T-helper 9 cell (primary cell): ENCODE measurements at places on chromosomes 16 and 17.

- peak; percentile 15 for DNase-seq
Observed at GRCh38 chr17:45873728-45874127, 20.6 kb upstream of the MAPT start.

GRCh38 chr16:67311607-67312488, 14.7 kb downstream of the KCTD19 start:
- DNase-seq, result no peak

GRCh38 chr16:719815-720446, 1.0 kb upstream of the ANTKMT start:
- DNase-seq, result no peak

- DNase-seq, result peak; percentile 4
Observed at GRCh38 chr17:46979147-46979863, at the start of gene RPRML. TSS of gene RPRML (minus strand) at chr17:46979253. CDS start at chr17:46979007, 246 bp downstream.

DNA sequence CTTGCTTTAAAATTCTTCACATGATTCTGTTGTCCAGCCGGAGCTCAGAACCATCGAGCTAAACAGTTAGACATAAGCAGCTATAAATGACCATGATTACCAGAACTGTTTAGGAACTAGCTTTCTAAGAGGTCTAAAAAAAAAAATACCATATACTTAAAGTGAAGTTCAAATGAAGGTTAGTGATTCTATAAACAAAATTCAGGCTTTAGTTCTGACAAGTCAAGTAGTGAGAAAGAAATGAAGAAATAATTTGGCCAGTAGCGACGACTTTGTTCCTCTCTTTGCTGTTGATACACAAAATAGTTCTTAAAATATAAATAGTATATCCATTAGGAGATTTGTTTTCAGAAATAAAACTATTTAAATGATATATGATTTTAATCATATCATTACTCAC, 27.7 kb downstream of the ABCA8 start:
- no peak for DNase-seq

- no peak for DNase-seq
Observed at GRCh38 chr16:24723663-24724062, 5.8 kb upstream of the TNRC6A start.

DNA sequence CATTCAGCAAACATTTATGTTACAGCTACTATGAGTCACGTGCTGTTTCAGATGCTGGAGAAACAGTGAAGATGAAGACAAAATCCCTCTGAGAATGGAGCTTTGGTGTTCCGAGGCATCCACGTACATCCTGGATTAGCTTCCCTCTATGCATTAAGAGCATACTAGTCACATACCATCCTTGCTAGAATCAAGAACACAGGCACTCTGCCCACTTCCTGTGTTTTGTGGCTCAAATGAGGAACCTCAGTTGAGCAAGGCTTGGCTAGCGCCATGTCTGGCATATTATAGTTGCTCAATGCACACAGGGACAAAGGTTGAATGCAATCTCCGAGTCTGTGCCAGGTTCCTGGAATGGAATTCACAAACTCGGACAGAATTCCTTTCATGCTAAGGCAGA, 297.5 kb downstream of the XYLT1 start:
- DNase-seq, result no peak

DNA sequence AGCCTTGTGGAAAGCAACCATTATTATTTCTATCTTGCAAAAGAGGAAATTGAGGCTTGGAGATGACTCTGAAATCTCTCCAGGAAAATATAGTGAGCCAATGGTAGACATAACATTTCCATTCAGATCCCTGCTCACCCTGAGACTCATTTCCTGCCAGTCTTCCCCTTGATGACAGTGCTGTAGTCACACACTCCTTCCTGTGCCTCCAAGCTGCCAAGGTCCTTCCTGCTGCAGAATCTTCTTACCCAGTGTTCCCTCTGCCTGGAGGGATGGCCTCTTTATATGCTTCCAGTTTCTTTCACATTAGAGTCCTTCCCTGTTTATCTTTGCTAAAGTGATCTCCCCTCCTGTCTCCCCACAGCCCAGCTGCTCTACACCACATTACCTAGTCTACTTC, 648.1 kb downstream of the TOX3 start:
- no peak for DNase-seq

DNA sequence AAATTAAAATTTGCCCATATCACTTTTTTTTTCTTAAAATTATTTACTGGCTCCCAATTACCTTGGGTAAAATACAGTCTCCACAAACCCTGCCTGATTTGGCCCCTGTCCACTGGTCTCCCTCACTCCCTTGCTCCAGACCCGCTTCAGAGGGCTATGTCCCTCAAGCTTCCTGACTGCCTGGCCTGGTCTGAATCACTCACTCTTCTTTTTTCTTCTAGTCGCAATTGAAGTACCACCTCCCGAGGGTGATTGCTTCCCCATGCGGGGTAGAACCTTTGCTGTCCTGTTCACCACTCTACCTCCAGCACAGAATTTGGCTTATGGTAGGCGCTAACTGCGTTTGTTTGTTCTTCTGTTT, 598 bp upstream of the PGAP3 start:
- DNase-seq, result no peak

GRCh38 chr17:9900044-9900594, 5.0 kb downstream of the RCVRN start:
- DNase-seq, result no peak

GRCh38 chr16:2584729-2585650, 47.2 kb downstream of the PDPK1 start:
- no peak for DNase-seq

DNA sequence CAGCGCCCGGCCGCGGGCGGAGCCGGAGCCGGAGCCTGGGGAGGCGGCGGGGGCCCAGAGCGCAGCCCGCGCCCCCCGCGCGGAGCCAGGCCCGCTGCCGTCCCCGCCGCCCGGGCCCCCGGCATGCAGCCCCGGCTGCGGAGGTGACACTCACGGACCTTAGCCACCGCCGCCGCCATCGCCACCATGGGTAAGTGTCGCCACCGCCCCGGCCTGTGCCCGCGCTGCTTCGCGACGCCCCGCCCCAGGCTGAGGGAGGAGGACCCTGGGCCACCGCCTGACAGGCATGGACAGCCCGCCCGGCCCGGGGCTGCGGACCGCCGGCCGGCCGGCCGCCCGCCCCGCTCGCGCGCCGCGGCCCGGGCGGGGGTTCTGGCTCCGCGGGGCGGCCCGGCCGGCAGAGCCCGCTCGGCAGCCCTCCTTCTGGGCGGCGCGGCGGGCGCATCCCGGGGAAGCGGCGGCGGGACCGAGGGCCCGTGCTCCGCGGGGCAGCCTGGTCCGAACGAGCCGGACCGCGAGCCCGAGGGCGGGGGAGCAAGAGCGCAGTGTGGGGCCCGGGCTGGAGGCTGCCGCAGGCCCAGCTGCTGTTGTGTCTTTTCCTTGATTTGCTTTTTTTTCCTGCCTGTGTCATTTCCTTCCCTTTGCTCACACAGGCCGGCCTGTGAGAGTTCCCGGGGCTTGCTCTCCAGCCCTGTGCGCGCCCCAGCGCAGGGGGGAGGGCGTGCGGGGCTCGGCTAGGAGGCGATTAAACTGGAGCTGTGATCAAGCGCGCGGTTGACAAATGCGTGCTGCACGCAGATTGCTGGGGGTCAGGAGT, 565 bp downstream of the MAP3K3 start:
- DNase-seq, result peak; percentile 45

DNA sequence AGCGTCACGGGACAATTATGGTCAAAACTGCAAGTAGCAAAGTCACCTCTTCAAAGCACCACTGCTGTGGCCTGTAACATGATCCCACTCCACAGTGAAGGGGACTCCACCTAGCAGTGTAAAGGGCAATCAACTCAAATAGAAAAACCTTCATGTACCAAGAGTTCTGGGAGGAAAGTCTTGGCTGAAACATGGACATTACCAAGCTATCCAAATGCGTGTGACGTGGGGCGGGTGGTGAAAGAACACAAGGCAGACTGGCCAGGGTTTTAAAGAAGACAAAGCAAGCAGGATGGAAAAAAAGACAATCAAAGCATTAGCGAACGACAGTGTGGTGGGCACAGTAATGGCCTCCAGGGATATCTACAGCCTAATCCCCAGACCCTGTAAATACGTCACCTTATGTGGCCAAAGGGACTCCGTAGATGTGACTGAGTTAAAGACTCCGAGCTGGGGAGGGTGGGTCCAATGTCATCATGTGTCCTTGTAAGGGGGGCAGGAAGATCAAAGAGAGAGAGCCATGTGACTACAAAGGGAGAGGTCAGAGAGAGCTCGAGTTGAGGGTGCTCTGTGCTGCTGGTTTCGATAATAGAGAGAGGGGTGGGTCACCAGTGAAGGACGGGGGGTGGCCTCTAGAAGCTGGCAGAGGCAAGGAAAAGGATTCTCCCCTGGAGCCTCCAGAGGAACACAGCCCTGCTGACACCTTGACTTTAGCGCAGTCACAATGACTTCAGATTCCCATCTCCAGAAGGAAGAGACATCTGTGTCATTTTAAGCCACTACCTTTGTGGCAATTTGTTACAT, 6.0 kb downstream of the HSDL1 start:
- DNase-seq, result no peak

- DNase-seq, result peak; percentile 37
Observed at GRCh38 chr17:38428112-38428642, at the start of gene ARHGAP23. TSS of gene ARHGAP23 (plus strand) at chr17:38428464. CDS start at chr17:38428486, 22 bp downstream.

- no peak for DNase-seq
Observed at GRCh38 chr16:80480664-80481063, 60.1 kb upstream of the DYNLRB2 start.

DNA sequence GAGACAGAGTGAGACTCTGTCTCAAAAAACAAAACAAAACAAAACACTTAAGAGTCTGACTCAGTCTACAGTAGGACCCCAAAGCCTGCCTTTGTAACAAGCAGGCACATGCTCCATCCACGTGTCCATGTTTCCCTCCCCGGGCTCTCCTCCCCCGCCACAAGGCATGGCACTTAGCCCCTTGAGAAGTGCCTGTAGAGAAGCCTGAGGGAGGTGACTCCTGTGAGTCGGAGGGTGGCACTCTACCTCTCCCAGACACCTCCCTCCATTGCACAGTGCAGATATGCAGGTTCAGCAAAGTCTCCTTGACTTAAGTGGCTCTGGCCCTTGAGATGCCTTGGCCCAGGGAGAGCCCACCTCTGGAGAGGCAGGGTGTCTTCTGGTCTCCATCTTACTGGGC, 6.8 kb downstream of the FHOD1 start:
- DNase-seq, result no peak

GRCh38 chr16:73066927-73067670, 19.2 kb upstream of the ZFHX3 start:
- no peak for DNase-seq

DNA sequence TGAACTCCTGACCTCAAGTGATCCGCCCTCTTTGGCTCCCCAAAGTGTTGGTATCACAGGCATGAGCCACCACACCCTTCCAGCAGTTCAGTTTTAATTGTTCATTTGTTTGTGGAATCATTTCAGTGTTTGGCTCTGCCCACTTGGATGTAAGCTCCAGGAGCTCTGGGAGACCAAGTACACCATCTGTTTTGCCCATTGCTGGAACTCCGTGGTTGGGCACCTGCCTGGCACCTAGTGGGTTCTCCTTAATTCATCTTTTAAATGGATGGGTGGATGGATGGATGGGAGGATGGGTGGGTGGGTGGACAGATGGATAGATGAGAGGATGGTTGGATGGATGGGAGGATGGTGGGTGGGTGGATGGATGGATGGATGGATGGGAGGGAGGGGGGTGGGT, 953 bp upstream of the NECAB2 start:
- DNase-seq, result no peak

DNA sequence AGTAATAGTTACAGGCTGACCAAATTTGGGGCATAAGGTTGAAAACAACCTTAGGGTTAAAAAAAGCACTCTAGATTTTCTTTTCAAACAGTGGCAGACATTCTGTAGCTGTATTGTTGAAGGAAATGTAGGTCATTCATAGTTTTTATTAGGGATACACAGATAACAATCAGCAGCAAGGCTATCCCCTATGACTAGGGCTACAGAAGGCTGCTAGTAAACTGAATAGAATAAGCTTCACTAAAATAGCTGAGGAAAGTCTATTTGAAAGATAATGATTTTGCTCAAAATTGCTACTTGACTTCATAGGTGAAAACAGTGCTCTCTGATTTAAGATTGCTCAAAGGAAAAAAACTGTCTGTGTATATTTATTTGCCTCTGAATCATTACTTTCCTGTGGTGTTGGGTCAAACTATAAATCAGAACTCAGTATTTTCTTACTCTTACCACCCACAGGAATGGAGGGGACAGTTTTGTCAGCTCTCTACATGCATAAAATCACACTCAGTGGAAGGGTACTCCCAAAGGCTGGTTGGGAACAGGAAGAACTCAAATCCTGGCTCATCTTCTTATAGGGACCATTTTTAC, 24.8 kb downstream of the RPGRIP1L start:
- no peak for DNase-seq

DNA sequence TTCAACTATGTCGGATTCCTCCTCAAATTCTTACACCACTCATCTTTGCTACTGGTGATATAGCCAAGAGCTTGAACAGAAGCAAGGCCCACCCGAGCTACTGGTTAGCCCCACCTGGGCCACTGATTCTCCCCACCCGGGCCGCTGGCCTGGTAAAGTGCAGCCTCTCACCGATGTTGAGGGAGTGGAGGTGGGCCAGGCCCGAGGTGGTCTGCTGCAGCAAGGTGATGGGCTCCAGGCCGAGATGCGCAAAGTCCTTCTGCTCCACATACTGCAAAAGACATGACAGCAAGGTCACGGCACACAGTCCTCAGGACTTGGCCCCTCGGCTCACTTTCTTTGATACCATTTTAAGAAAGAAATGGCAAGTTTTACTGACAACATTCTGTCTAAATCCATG, 32.7 kb upstream of the ICAM2 start:
- DNase-seq, result no peak

GRCh38 chr17:60390925-60391470, 935 bp downstream of the USP32 start:
- peak; percentile 6 for DNase-seq

DNA sequence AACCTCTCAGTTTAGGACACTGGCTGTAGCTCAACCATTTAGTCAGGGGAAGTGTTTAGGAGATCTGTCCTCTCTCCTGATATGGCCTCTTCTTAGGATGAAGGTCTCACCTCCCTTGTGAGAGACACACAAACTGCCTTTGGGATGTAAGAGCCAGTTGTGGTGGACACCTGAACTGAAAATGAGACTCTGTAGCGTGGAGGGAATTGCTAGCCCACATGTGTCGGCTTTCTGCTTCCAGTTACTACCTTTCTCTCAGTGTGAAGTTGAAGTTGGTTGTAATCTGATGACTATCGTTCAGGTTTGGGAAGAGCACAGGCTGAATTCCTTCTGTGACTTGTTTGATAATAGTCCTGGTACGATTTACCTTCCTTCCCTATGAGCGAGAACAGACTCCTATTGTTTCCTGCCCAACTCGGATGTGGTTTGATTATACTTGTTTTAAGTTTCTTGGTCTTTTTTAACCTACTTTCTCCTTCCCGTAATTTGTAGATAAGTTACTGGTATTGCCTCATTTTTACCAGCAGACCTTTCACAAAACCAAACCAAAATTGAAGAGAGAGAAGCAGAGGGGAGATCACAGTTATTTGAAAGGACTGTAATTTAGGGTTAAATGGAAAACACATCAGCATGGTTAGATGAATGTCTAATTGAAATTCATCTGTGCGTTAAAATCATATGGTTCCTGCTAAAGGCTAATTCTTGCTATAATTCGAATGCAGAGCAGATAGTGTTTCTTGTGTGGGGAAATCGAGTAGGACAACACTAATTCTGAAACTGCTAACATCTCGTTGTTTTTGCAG, 43.2 kb downstream of the CLEC16A start:
- no peak for DNase-seq

GRCh38 chr16:15434425-15435215, at the start of gene BMERB1:
TSS of gene BMERB1 (plus strand) at chr16:15434588. CDS start at chr16:15434654, 66 bp downstream.
- DNase-seq, result no peak
